ENCODE measurements at places on chromosomes 5 and 9.

DNA sequence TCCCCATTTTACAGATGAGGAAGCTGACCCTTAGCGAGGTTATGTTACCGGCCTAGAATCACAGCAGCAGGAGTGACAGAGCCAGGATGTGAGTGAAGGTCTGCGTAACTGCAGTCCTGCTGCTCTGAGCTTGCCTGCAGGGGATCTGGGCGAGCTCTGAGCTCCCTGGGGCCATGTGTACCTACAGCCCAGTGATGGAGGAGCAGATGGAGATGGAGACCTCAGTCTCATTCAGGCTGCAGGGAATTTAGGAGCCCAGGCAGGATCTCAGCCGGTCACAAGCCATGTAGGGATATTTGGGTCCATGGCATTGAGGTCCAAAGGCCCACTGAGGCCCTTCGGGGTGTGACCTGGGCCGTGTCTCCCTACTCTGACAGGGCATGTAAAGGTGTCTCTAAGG is 170.6 kb downstream of the CACNA1B start:
- DNase-seq: no peak

GRCh38 chr9:16417161-16417560 is 453.3 kb downstream of the BNC2 start:
- DNase-seq: no peak

DNA sequence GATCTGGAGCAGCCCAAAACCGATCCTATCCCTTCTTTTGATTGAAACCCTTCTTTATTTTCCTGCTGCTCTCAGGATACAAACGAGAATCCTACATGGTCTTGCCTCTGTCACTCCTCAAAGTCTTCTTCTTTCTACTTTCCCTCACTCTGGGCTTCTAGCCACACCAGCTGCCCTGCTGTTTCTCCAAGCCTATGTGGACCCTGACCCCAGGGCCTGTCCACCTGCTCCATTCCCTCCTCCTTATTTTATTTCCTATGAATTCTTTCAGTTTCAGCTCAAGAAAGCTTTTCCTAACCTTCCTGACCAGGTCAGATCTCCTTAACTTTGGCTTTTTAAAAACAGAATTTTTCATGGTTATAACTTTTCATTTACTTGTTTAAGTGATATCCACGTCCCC is 141.0 kb downstream of the ARHGAP26 start:
- no peak for DNase-seq

DNA sequence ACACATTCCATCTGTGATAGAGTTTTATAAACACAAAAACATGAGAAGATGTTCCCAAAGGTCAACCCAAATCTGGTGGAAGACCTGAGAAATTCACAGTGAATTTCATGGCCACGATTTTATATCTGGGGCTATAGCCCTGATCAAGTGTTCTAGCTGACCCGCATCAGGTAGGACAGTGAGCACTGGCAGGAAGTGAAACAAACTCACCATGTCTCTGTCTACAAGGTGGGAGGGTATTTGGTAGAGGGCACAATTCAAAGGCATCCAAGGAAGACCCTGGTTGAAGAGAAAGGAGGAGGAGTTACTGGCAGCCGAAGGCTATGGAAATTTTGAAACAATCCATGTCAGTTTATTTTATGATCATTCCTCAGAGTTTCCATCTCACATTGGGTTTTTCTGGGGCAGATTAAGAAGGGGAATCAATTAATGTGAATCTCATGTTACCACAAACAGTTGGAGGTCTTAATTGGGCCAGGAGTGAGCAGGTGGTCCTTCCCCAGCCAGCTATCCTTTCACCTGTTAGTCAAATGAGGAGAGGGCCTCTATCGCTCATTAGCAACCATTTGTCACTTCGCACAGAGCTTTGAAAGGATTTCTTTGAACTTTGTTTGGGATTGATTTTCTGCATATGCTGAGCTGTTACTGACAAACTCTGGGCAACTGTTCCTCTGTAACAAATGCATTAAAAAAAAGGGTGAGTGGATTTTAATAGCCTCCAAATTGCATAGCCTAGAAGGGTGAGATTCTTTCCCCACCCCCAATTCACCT is 612.0 kb upstream of the CLINT1 start:
- DNase-seq: no peak

- no peak for DNase-seq
Observed at GRCh38 chr5:130795037-130795436, 370.0 kb downstream of the HINT1 start.

DNA sequence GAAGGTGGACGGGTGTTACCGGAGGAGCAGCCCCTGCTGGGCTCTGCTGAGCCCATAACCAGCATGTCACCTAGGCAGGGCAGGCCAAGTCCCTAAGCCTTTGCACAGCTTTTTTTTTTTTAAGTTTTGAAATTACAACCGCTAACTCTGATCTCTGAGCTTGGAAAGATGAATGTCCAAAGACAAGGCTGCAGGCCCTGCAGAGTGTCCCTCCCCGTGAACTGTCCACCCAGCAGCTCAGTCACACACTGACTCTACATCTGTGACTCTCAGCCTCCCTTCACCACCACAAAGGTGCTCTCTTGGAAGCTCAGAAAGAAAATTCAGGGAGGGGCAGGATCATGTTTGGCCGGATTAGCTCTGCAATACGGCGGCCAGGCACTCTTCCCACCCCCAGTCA is 119.0 kb upstream of the PPP1R26 start:
- no peak for DNase-seq

- no peak for DNase-seq
Observed at GRCh38 chr5:93594591-93595419, 11.8 kb downstream of the NR2F1 start.

GRCh38 chr5:144436007-144436406 is 265.3 kb downstream of the KCTD16 start:
- DNase-seq: no peak
